ENCODE measurements at places on chromosomes 2 and 18.

GRCh38 chr2:11830708-11831301 lies 84.4 kb downstream of the LPIN1 start:
- no peak for DNase-seq

GRCh38 chr18:64185987-64186386 lies 37.1 kb upstream of the LINC00305 start:
- no peak for DNase-seq

GRCh38 chr2:120424274-120424796 lies 78.4 kb downstream of the INHBB start:
- no peak for DNase-seq

DNA sequence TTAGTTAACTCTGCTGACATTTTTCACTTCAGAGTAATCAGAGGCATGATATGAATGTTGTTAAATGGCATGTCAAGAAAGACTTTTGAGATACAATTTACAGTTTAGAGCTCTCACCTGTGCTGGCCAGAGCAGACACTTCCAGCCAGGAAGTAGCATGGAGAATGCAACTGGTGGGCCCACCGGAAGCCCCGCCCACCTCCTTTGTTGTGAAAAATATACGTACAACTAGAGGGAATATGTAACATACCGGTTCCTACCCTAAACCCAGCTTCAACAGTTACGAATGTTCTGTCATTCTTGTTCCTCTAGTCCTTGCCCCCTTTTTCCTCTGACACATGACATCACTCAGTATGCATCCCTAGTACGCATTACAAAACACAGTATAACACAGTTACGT lies 70.2 kb upstream of the ITM2C start:
- no peak for DNase-seq

DNA sequence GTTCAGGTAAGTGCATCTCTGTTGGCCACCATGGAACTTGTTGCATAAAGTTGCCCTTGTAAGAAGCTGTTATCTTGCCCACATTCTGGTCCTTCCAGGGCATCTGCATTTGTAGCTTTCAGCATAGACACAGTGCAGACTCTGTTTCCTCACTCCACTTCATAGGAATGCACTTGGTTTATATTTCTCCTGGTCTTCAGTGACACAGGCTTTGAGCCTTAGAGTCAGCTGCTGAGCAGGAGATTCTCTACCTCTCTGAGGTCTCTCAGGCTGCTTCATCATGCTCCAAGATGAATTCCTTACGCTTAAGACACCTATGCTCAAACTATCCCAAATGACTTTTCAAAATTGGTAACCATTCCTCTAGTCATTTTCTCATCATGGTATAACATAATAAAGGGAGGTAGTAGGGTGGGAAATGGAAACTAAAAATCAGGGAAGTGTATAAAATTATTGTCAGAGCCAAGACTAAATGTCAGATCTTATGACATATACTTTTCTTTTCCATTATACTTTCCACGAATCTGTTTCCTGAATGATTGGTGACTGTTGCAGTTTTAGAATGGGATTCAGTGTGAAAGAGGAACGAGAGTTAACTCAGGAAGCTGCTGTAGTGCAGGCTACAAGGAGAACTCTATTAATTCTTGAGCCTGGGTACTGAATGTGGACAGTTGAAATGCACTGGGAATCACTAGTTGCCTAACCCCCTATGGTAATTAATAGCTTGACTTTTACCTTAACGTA lies 72.0 kb downstream of the GALNT1 start:
- no peak for DNase-seq

GRCh38 chr2:44578471-44579093 lies 216.8 kb downstream of the CAMKMT start:
- DNase-seq, result no peak

GRCh38 chr2:235763816-235764215 lies 270.0 kb downstream of the AGAP1 start:
- no peak for DNase-seq

- no peak for DNase-seq
Measured at GRCh38 chr2:46989491-46990230, 74.1 kb upstream of the MCFD2 start.

- no peak for DNase-seq
Measured at GRCh38 chr2:134011936-134012586, 241.8 kb upstream of the MGAT5 start.

GRCh38 chr18:75211002-75211621 lies 515 bp downstream of the TSHZ1 start:
- DNase-seq, result no peak

- DNase-seq, result no peak
Measured at GRCh38 chr2:98709535-98709934, 21.4 kb downstream of the MGAT4A start.

DNA sequence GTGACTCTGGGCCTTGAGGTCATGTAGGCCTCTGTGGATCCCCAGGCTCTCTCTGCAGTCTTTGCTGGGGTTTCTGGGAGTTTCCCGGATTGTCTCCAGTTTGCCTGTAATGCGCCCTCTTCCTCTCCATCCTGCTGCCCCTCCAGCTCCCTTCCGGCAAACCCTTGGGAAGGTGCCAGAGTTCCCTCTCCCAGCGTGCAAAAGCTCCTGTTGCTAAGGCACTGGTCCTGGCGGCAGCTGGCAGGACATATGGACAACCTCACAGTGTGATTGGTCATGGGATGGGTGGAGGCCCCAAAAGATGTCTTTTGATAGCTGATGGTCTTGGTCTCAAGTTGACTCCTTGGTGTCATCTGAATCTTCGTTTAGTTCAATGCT lies 320.1 kb downstream of the CYP26B1 start:
- no peak for DNase-seq

- DNase-seq, result no peak
Measured at GRCh38 chr2:68284896-68285295, 32.6 kb upstream of the PPP3R1 start.

- DNase-seq, result no peak
Measured at GRCh38 chr2:70084973-70085710, 2.1 kb upstream of the PCBP1 start.

DNA sequence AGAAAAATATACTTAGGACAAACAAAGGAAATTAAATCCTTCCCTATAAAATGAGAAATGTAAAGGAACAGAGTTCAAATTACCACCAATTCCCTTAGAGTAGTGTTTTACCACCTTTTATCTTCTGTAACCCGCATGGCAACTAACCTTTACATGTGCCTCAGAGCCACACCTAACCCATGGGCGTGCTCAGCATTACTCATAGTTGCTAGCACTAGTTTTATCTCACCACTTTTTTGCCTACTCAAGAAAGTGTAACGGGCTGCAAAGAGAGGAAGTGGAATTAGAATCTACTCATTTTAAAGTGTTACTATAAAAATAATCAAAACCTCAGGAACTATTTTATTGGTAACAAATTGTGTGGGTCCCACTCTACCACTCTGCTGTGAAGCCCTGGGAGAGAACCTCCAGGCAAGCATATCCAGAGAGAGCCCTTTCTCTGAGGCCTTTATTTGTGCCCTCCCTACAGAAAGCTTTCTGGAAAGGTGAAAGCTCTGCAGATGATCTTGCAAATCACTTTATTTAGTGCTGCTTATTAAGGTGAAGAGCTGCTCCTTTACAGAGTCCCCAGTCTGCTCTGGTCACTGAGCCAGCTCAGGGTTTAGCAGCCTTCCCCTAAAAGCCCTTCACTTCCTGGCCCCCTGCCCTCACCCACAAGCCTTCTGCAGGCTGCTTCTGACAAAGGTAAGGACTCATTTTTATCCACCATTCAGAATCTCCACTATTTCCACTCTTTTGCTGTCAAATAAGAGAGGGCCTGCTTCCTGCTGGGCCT lies 98.8 kb downstream of the TRABD2A start:
- no peak for DNase-seq

DNA sequence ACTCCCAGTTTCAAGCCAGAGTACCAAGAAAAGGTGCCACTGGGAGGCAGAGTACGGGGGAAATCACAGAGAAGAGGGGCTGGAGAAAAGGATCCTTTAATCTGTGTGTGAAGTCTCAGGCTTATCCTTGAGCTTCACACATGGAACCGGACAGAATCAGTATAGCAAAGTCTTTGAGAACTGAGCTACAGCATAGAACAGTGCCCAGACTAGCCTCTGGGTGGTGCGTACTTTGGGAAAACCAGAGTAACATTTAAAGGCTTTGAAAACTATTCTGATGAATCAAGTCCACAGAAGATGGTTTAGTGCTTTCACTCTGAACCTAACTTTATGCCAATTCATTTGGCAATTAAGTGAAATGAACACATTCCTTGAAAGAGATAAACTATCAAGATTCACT lies 83.1 kb downstream of the BABAM2 start:
- no peak for DNase-seq

Measured in cortex of kidney (tissue), 1 donor.